M059J (cell line): ENCODE measurements at places on chromosomes 4 and X.

GRCh38 chr4:88008122-88008742 is 797 bp downstream of the PKD2 start:
- DNase-seq = peak; percentile 60

DNA sequence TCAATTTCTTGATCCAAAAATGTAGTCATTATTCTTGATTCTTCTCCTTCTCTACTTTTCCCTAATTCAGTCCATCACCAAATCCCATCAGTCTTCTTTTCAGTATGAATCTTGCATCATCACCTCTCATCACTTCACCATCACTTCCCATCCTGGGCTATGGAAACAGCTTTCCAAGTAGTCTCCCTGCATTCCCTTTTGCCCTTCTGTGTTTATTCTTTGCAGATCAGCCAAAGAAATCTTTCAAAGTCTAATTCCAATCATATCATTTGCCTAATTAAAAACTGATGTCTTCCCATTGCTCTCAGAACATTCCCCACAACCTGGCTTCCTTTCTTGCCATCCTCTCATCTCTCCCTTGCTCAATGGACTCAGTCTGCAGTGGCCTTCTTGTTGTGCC is 201.7 kb upstream of the ADAMTS3 start:
- no peak for DNase-seq

GRCh38 chr4:149017002-149017734 is 575.0 kb upstream of the NR3C2 start:
- DNase-seq = no peak

DNA sequence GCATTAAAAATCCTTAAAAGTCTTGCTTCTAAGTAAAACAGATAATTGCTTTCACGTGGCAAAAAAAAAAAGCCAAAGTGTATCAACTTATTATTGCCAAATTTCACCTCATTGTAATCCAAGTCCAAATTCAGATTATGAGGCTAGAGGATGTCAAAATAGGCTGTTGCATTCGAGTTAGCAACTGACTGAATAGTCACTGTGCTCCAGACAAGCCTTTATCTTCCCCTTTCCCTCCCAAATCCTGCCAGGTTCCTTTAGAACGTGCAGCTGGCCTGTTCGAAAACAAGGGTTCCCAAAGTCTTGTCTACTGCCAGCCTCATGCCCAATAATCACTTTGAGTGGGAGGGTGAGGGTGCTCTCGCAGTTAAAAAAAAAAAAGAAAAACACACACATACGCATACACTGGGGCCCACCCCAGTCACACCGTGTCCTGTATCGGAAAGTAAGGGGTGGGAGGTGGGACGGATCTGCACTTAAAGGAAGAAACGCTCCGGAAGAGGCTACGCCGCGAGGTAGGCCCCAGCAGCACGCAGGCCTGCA is 603 bp downstream of the MAD2L1 start:
- peak; percentile 34 for DNase-seq
